Kidney (tissue), 22 donors: ENCODE measurements at places on chromosomes 13 and 19.

DNA sequence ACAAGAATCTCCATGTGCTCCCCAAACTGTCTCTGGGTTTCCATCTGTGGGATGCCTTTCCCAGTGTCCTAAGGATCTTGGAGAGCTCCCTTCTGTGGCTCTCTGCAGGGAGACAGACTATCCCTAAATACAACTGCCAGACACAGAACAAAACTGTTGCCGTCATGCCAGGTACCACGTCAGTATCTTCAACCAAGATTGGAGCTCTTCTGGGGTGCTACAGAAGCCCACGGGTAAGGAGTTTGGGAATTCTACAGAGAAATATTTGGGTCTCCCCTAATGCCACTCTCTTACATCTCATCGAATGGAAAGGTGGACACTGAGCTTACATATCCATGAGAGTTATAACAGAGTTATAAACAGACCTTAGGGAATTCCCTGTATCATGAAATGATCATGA lies 4.9 kb upstream of the MBD3L3 start:
- H3K27ac ChIP-seq: no peak overlapping the region
- H3K4me1 ChIP-seq: no peaks in the 10 kb centered on the region
- no peaks in the 10 kb centered on the region for H3K36me3 ChIP-seq
- no peak overlapping the region for H3K4me3 ChIP-seq

GRCh38 chr13:105509981-105510762 lies 1025.3 kb downstream of the EFNB2 start:
- DNase-seq: peak; percentile 17
- no peaks in the 10 kb centered on the region for H3K36me3 ChIP-seq
- H3K4me1 ChIP-seq: no peaks in the 10 kb centered on the region

GRCh38 chr19:31421082-31421481 lies 71.8 kb upstream of the TSHZ3 start:
- no peaks in the 10 kb centered on the region for H3K27me3 ChIP-seq
- DNase-seq: no peak
- no peak overlapping the region for H3K4me3 ChIP-seq
- no peaks in the 10 kb centered on the region for H3K36me3 ChIP-seq
- H3K27ac ChIP-seq: no peak overlapping the region

DNA sequence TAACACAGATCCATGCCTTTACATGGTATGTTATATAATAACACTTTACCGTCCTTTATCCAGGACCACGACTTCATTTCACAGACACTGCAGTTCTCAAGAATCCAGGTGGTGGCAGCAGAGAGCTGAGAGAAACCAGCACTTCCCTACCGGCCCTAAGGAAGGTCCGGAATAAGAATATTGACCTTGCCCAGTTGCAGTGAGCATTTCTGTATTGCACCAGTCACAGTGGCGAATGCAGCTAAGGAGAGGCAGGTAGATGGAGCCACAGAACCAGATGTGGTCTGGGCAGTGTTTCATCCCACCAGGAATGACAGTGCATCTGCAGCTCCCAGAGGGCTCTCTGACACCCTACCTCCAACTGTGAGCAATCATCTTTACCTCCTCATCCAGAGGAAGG lies 44.6 kb downstream of the ZNF787 start:
- H3K27me3 ChIP-seq: no peaks in the 10 kb centered on the region
- H3K36me3 ChIP-seq: no peaks in the 10 kb centered on the region
- peaks cover 8% of the 10 kb centered on the region for H3K4me1 ChIP-seq
- peak; percentile 68 for DNase-seq
- no peak overlapping the region for H3K4me3 ChIP-seq

- peaks cover 3% of the 10 kb centered on the region for H3K4me1 ChIP-seq
- no peak for DNase-seq
- no peak overlapping the region for H3K4me3 ChIP-seq
- no peak overlapping the region for H3K27ac ChIP-seq
- no peaks in the 10 kb centered on the region for H3K27me3 ChIP-seq
- no peaks in the 10 kb centered on the region for H3K36me3 ChIP-seq
Observed at GRCh38 chr13:43411741-43412140, 375.0 kb downstream of the ENOX1 start.

GRCh38 chr19:31882709-31883108 lies 462.7 kb upstream of the ZNF507 start:
- no peaks in the 10 kb centered on the region for H3K27me3 ChIP-seq
- H3K36me3 ChIP-seq: no peaks in the 10 kb centered on the region
- H3K4me1 ChIP-seq: no peaks in the 10 kb centered on the region
- no peak overlapping the region for H3K4me3 ChIP-seq

DNA sequence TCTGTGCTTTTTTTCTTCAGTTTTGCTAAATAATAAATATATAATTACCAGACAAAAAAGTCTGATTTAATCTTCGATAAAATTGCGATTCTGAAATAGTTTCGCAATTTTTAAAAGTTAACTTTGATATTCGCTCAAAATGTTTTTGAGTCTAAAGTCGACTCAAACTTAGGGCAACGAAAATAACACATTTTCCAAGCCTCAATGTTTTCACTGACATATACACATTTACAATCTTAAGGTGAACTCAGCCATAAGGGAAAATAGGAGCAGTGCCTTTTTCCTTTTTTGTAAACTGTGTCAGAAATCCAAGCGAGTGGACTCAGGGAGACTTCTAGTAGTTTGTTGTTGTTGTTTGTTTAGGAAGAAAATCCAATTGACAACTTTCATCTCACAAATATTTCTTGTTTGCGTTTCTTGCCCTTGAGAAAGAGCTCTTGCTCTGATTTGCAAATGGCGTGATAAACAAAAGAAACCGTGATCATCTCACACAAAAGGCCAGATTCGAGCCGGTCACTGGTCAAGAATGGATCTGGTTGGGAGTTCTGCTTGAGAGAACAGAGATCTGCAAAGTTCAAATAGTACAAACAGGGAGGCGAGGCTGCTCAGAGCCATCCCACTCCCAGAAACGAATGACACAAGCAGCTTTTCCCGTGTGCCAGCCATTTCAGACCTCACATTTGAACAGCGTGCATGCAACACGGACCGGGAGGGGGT lies 2.1 kb downstream of the SOX21 start:
- H3K4me3 ChIP-seq: no peak overlapping the region
- no peaks in the 10 kb centered on the region for H3K36me3 ChIP-seq
- peaks cover 9% of the 10 kb centered on the region for H3K4me1 ChIP-seq
- peaks cover 68% of the 10 kb centered on the region for H3K27me3 ChIP-seq

GRCh38 chr19:38056646-38057045 lies 149.6 kb downstream of the SIPA1L3 start:
- DNase-seq: no peak
- H3K4me3 ChIP-seq: no peak overlapping the region
- H3K4me1 ChIP-seq: no peaks in the 10 kb centered on the region
